ENCODE measurements at places on chromosomes 11 and 22.

GRCh38 chr22:23034621-23035556 is 35.4 kb upstream of the GNAZ start:
- DNase-seq, result no peak

DNA sequence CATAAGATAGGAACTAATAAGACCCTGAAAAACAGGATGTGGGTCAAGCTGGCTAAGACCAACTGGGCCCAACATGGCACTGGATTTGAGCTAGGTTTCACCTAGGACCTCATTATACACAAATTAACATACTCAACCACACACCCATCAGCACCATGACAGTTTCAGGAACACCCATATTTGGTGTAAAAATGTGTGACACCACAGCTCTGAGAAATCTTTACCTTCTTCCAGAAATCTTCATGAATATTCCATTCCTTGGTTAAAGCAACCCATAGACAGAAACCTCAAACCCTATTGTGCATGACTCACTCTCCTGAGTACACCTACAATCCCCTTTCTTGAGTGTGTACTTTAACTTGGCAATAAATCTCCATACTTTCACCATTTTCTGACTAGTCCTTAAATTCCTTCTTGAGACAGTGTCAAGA is 378.8 kb downstream of the DYNC2H1 start:
- no peak for DNase-seq

- DNase-seq, result no peak
These were observed 3.3 kb downstream of the SPATA19 start for GRCh38 chr11:133842053-133842452.

- DNase-seq, result no peak
These were observed 59.4 kb downstream of the OTOG start for GRCh38 chr11:17606233-17607082.

DNA sequence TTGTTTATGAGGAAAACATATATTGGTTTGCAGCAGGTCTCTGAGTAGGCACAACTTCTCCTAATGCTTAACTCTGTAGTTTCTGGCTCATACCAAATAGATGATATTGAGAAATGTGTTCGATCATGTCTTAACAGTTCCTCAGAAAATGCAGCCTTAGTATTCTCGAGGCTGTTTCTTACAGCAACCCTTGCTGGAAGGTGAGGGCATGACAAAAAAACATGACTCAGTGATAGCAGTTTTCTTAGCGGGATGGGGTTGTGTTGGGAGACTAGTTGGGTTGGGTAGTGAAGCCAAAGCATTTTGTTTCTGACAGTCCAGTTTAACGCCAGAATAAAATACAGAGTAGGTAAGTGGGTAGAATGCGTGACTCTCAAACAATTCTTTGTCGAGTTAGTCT is 94.7 kb upstream of the PARVA start:
- no peak for DNase-seq

GRCh38 chr22:33221568-33221967 is 163.4 kb upstream of the SYN3 start:
- no peak for DNase-seq

GRCh38 chr11:78834886-78835285 is 260.2 kb upstream of the NARS2 start:
- DNase-seq, result no peak

GRCh38 chr11:100910808-100911207 is 218.8 kb downstream of the PGR start:
- no peak for DNase-seq

DNA sequence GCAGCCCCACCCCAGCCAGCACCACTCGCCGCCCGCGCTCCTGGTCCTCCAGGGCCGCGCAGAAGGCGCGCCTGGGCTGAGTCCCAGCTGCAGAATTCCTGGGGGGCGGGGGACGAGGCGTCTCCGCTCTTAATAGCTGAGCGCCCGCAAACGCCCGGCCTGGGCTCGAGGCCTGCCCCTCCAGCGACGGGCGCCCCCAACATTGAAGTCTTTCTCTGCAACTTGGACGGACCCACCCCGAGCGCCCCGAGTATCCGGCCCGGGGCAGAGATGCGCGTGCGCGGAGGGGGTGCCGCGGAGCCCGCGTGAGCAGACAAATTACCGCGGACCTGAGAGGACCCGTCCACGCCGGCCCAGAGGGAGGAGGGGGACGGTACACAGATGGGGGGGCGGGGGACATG is 6.7 kb upstream of the SYT7 start:
- no peak for DNase-seq

GRCh38 chr22:48098243-48098920 is 1335.9 kb downstream of the TBC1D22A start:
- DNase-seq, result peak; percentile 97

GRCh38 chr22:32058656-32059260 is 15.7 kb downstream of the SLC5A1 start:
- no peak for DNase-seq

DNA sequence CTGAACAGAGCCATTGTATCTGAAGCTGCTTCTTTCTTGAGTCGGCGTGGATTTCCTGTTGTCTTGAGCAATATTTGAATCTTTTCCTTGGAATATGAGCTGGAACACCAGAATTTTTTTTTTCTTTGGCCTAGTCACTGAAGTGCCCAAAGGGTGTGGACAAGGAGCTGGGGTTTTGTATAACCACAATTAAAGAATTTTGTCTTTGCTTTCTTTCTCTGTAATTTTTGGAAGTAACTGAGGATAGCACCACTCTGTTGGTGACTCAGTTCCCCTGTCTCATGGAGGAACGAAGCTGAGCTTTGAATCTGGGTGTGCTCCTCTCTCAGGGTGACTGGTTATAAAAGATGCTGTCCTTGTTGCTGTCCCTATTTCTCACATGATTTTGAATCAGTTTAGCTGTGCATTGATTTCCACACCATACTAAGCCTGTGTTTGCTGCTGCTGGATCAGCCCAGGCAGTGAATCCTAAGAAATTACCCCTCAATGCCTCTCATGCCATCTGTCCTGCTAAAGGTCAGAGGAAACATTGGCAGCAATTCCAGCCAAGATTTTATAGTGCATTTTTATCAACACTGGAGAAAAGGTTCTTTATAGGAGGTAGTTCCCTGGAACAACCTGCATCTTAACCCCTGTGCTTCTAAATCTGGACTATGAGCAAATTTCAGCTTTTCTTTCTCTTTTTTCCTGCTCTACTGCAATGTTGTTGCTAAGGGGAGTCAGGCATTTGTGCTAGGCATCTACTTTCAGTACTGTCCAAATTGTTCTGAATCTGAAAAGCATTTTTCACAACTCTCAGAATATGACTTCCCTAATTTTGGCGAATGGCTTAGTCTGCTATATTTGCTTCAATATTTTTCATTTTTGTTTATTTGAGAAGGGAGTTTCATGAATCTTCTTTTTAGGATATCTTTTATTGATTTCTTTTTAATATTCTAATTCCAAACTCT is 540.8 kb downstream of the SOX6 start:
- no peak for DNase-seq

DNA sequence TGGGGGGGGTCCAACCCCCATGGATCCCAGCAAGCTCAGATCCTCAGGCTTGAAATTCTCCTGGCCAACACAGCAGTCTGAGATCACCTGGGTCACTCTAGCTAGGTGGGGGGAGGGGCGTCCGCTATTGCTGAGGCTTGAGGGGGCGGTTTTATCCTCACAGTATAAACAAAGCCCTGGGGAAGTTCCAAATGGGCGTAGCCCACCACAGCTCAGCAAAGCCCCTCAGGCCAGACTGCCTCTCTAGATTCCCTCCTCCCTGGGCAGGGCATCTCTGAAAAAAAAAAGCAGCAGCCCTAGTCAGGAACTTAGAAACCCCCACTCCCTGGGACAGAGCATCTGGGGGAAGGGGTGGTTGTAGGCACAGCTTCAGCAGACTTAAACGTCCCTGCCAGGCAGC is 16.7 kb downstream of the TRPC6 start:
- no peak for DNase-seq

GRCh38 chr11:31812383-31813381 is 1.6 kb upstream of the PAX6 start:
- DNase-seq, result no peak

DNA sequence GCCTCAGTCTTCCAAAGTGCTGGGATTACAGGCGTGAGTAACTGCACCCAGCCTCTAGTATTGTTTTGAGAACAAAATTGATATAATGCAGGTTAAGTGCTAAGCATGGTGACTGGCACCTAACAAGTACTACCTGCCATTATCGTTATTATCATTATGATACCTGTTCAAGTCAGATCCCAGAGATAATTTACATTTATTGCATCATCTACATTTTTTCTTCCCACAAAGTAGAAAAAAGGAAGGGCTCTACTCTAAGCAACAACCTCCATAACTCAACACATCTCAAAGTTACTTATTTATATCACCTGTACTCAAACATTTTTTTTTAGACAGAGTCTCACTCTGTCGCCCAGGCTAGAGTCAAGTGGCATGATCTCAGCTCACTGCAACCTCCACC is 42.1 kb downstream of the DCDC1 start:
- no peak for DNase-seq

- DNase-seq, result no peak
These were observed 47.1 kb downstream of the CWC15 start for GRCh38 chr11:94926271-94926625.

DNA sequence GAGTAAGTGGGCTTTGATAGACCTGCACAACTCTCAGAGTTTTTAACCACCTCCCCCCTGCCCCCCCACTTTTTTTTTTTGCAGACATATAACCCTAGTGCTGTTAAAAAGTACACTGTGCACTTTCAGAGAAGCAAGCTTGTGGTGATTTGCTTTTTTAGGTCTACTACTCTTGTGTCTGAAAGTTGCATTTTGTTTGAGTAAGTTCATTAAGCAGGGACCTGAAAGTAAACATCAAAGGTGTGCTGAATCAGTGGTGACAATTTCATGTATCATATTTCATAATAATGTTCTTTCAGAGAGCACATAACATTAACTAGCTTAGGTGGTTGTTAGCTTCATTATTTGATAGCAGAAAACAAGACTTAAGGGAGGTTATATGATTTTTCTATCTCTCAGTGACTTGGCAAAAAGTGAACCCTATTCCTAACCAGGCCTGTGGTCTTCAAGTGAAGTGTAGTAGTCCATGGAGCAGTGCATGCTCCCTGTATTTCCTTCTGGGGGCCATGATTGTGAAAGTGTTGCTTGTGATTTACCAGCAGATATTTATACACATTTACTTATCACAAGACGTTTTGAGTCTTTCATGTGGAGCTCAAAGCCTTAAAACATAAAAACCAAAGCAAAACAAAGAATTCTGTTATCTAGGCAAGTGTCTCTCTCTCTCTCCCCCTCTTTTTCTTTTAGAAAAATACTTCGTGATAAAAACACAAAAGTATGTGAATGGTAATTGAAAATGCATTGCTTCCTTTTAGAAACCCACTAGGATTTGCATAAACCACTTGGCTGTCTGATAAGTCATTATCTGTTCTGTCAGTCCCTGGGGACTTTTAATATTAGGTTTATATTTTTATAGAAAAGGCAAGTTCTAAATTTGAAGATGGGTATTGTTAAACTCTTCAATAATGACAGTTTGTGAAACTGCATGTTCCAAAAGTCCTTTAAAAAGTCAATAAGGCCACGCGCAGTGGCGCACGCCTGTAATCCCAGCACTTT is 7.5 kb upstream of the RAG2 start:
- DNase-seq, result no peak

DNA sequence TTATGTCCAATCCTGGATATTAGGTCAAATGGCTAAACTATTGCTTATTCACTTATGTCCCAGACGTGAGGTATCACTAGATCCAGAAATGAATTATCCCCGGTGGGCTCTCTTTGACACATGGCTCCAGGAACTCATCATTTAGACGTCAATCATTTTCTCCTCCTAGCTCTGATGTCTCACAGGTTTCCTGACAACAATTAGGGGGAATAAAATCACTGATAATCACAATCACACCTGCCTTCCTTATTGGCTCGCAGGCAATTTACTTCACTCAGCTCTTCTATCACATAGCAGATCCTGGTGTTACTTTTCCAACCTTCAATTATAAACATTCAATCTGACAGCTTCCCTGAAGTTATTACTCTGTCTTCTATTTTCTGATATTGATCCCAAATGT is 634.0 kb upstream of the TENM4 start:
- no peak for DNase-seq

DNA sequence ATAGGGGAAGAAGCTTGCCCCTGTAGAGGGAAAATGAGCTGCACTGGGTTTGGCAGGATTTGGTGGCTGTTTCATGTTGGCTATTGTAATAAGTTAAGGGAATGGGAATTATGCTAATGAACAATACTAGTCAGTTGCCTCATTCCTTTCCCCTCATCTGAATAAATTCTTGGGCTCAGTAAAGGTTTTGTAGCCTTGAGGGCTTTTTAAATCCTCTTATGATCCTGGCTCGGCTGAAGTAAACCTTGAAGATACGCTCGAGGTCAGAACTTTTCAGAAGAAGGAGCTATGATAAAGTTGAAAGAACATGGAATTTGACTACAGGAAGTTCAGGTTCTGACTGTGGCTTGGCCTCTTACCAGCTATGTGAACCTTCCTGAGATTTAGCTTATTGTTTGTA is 448.7 kb downstream of the RAB38 start:
- no peak for DNase-seq

- DNase-seq, result no peak
These were observed 17.5 kb downstream of the UQCR10 start for GRCh38 chr22:29784451-29785361.

DNA sequence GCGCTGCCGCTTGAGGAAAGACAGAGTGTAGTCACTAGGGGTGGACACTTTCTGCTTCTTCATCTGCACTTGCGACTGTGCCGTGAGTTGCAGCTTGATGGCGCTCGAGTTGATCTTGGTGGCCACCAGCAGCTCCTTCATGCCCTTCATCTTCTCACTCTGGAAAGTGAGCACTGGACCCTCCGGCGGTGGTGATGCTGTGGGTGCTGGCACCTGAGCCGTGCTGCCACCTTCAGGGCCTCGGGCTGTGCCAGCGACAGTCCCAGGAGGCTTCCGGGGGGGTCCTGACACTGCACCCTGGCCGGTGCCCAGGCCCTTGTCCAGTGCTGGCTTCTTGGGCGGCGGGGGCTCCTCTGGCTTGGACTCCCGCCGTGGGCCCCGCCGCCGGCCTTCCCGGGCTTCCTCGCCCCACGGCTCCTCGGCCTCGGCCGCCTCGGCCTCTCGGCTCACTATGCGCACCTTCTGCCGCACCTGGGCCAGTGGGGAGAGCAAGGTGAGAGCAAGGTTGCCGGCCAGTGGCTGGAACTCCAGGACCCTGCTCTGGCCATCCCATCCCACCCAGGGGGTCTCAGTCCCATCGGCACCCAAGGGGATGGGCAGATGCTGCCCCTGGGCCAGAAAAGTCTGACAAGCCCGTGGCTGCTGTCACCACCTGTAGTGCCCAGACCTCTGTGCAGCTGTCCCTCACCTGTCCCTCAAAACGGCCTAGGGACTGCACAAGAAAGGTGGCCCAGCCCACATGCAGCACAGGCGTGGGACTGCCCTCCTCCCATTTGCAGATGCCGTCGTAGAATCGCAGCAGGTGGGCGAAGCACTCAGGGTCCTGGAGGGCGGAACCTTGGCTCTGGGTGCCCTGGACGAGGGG is 1.6 kb upstream of the MAP4K2 start:
- DNase-seq, result no peak

Data from T-helper 2 cell (primary cell).